GM12891 (cell line): ENCODE measurements at places on chromosomes 12 and 14.

DNA sequence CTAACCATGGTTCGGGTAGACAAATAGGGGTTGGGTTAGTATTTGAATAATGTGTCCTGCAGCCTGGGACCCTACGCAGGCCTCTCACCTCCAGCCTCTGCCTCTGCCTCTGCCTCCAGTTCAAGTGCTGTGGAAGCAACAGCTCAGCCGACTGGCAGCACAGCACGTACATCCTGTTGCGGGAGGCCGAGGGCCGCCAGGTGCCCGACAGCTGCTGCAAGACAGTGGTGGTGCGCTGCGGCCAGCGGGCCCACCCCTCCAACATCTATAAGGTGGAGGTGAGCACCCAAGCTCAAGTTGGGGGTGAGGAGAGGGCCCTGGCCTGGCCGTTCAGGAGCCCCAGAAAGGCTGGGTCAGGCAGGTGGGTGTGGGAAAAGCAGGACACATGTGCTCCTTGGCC is 55.9 kb downstream of the TSPAN11 start:
- DNase-seq: no peak

DNA sequence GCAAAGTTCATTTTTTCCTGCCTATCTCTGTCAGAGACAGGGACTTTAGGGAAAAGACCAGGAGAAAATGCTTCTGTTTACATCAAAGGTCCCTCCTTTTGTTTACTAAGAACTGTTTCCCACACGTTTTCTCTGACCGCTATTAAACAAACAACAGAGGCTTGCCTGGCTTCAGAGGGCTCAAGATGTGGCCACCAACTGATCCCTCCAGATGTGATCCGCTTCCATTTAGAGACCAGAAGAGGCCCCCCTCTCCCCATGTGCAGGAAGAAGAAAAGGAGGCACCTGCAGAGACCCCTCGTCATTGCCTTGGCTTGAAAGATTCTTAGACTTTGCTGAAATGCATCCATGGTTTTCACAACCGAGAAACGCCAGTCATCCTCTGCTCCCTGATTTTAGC is 217.9 kb upstream of the PWP1 start:
- no peak for DNase-seq

DNA sequence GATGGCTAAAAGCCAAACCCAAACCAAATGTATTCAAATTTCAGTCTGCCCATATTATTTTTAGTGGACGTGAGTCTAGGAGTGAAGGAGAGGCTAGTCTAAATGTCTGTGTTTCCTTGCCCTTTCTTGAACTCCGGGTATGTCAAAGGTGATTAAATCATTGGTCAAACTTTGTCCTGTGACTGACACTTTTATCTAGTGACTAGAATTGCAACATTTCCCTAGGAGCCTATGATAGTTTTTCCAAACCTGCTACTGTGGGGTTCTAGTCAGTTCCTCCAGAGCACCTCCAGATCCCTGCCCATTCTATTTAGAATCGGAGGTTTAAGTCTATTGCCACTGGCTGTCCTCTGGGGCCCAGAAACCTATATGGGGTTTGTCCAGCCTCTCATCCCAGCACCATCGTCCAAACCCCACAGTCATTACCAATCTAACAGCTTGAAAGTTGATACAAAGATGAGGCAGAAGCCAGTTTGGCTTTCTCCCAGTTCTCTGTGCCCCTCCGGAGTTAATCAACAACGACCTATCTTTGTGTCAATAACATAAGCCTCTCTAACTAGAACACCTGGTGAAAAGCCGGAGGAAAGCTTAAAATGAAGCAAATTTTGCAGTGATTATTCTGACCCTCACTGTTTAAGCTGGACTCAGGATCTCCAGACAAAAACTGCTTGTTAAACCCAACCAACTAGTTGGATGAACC is 306.7 kb downstream of the ZFP36L1 start:
- no peak for DNase-seq

DNA sequence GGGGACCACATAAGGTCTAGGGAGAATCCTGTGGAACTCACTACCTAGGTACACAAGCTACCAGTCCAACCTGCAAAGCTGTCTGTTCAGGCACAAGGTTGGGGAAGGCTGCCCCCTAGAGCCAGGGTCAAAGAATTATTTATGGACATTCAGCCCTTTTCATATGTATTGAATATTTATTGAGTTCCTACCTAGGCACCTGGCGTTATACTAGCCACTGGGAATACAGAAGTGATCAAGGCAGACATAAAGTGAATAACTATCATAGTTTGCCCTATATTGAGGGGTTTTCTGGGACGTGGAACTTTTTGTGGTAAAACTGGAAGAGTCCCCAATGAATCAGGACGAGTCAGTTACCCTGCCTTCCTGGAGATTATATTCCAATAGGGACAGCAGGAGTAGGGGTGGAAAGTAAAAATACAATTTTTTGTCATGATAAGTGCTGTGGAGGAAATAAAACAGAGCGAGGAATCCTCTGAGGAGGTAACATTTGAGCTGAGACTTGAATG is 5.8 kb upstream of the SLC48A1 start:
- DNase-seq: no peak

DNA sequence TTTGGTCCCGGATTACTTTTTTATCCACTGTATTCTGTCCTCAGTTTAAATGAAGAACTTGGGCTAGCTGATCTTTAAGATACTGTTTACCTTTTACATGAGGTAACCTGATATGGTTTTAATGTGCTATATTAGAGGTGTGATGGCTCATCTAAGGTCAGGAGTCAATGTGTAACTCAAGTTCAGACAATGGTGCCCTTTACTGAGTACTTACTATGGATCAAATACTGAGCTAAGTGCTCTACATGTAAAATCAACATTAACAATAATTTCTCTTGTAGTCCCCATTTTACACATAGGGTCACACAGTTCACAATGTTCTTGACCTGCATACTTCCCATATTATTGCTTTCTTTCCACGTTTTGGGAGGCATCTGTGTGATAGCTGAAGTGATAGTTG is 79.2 kb downstream of the CEP83 start:
- DNase-seq: no peak

GRCh38 chr14:90274019-90274418 is 17.7 kb downstream of the PSMC1 start:
- no peak for DNase-seq

DNA sequence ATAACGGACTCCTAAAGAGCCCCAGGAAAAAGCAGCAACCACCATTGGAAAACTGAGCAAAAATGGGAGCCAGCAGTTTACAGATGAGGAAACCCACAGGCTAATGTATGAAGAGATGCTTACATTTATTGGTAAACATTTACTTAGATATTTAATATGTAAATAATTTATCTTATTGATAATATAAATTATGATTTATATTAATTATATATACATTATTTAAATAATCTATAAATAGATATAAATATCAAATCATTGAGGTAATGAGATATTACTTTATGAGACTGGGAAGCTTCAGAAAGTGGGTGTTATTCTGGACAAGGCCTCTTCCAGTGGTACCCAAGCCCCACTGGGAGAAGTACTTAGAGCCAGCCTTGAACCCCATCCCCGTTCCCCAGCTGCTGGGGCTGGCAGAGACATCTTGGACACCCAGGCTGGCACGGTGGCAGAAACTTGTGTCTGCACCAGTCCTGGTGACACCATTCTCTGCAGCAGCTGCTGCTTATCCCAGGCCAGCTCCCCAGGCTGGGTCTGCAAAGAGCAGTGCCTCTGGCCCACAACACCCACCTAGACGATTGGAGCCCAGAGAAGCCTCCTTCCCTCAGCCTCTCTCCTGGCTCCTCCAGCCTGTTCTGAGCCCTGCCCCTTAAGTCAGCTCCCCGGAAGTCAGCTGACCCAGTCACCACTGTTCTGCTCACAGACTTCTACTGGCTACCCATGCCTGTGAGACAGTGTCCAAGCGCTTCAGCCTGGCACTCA is 25.9 kb downstream of the ISCA2 start:
- no peak for DNase-seq

GRCh38 chr12:116332705-116333380 is 55.4 kb upstream of the MED13L start:
- no peak for DNase-seq

GRCh38 chr14:71311061-71311460 is 403.8 kb downstream of the PCNX1 start:
- DNase-seq: no peak
